ENCODE measurements at places on chromosomes 12 and 14.

GRCh38 chr12:92400006-92400405 lies 254.4 kb upstream of the BTG1 start:
- DNase-seq, result no peak

GRCh38 chr12:93786656-93787397 lies 109.7 kb downstream of the CRADD start:
- no peak for DNase-seq

DNA sequence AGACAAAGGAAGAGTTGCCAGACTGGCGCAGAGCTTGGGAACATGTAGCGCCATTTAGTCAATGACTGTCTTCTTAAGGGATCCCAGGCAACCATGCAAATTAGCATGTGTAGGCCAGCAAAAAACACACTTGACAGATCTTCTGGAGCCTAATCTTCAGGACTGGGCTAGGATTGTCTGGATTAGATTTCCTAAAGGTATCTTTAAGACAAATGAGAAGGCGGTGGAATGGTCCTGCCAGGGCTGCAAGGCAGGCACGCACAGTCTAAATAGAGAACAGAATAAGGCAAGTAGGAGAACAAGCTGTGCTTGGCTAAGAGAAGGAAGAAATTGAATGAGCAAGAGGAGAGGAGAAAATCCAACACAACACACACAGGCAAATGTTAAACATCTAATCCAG lies 80.0 kb downstream of the CIT start:
- DNase-seq, result no peak

GRCh38 chr12:117570608-117571007 lies 209.2 kb upstream of the NOS1 start:
- no peak for DNase-seq

GRCh38 chr12:100566887-100567637 lies 6.4 kb upstream of the GAS2L3 start:
- DNase-seq, result no peak

DNA sequence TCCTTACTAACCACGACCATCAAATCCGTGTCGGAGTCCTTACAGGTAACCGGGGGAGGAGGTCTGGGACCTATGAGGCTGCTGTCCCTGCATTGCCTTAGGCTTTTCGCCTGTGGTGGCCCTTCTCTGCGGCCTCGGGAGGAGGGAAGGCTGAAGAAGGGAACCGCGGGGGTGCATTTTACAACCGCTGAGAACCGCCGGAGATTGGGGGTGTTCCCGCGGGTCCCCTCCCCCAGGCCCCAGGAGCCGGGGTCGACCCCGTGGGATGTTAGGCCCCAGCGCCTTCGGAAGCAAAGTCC lies 549 bp downstream of the GPHN start:
- no peak for DNase-seq

DNA sequence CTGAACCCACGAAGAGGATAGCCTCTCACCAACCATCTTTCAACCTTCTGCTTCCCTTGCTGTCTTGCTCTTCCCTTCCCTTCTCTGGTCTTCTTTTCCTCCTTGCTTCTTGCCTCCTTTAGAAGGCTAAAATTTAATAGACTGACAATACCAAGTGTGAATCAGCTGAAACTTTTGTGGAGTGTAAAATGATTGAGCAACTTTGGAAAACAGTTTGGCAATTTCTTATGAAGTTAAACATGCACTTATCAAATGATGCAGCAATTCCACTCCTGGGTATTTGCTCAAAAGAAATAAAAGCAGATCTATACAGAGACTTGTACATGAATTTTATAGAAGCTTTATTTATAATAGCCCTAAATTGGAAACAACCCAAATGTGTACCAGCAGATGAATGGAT lies 3.3 kb upstream of the KRT86 start:
- DNase-seq, result no peak

- no peak for DNase-seq
These were observed 52.2 kb downstream of the GOLGA5 start for GRCh38 chr14:92846162-92846897.

GRCh38 chr12:31263661-31264060 lies 62.3 kb downstream of the SINHCAF start:
- DNase-seq, result no peak

- no peak for DNase-seq
These were observed 114.9 kb downstream of the KIF26A start for GRCh38 chr14:104253223-104253822.

DNA sequence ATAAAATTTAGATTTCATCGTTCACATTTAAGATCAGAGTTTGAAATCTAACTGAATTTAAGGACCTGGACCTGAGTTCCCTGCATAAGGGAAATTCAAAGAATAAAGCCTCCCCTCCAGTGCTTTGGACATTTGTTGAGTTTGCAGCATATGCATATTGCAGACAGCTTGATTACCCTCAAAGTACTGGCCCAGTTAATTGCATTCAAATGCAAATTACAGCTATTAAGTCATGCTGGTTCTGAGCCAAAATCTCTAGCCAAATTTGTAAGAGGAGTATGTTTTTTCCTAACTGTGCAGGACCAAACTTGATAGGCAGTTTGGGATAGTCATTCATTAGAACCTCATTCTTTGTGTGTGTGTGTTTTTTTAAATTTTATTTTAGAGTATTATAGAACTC lies 9.1 kb upstream of the KIF21A start:
- no peak for DNase-seq

DNA sequence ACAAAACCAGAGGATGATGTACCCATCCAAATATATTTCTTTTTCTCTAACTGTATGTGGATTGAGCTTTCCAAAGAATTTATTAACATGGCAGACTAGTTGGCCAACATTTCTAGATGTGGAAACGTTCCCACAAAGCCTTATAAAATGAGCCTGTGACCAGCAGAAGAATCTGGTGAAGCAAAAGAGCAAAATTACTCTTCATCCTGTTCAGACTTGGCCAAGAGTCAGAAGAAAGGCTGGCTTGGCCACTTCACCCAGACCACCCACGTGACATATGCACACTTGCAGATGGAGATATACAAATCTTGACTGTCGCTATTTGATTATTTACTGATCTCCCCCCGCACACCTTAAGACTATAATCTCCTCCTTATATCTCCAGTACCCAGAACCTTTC lies 96.7 kb downstream of the NUAK1 start:
- no peak for DNase-seq

DNA sequence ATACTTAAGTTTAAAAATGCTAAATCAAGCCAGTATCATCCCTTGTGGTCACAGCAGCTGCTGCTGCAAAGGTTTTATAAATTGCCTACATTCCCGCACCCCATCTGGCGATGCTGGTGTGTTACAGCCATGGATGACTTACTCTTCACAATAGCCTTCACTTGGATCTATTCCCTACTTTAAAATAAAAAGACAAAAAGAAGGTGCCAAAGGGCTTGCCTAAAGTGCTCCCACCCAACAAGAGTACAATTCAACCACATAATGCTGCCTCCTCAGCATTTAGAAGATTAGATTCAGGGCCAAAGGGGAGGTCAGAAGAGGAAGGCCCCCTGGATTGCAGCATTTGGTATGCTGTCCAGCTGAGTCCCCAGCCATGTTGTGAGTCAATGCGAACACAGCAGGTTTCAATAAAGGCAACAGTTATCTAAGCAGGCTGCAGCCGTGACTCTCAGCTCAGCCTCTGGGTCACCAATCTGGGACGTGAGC lies 176.1 kb downstream of the DAD1 start:
- no peak for DNase-seq

DNA sequence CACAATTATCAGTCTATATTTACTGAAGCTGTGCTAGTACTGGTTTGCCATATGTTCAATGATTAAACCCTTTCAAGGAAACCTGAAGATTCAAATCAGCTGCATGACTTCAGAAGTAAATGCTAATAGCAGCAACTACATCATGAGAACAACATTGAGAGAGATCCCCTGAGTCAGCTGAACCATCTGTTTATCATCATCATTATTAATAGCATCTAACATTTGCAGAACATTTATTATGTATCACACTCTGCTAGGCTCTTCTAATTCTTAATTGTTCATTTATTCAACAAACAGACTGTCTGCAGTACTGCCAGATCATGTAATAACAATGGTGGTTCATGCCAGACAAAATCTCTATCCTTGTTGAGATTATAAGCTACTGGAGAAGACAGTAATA lies 157.4 kb downstream of the KLHL28 start:
- DNase-seq, result no peak

Measured in right lung (tissue), 10 donors.